Placental pericyte (primary cell): ENCODE measurements at places on chromosomes 3 and 15. TPM values are rescaled to one million over a fixed set of nuclear protein-coding genes. Genes with fewer than 3 reads are reported as not detected.

Gene TRH
- not detected in 2 replicates for total RNA-seq

Gene ST3GAL6
- 6.9 and 14.0 TPM in 2 replicates for total RNA-seq

Gene TPRG1
- total RNA-seq = 0.57 and 2.6 TPM in 2 replicates

Gene PLXNB1
- total RNA-seq = 16.9 and 37.4 TPM in 2 replicates

Gene LIPH
- total RNA-seq = 0.14 TPM in 1 of 2 replicates, not detected in the other

Gene CHDH
- 0.29 TPM in 1 of 2 replicates, not detected in the other for total RNA-seq
